ENCODE measurements at places on chromosomes 3 and 15. TPM values are rescaled to one million over a fixed set of nuclear protein-coding genes. Genes with fewer than 3 reads are reported as not detected.

SMCO1 gene
- total RNA-seq, result not detected

MYH15 gene
- total RNA-seq, result 0.41 TPM

GALK2 gene
- 54.2 TPM for total RNA-seq

MAGEL2 gene
- total RNA-seq, result 2.4 TPM

FES gene
- 3.7 TPM for total RNA-seq

ATP13A5 gene
- 0.41 TPM for total RNA-seq

GOLGA8O gene
- under 0.01 TPM for total RNA-seq

CCR5 gene
- total RNA-seq, result under 0.01 TPM

ANKUB1 gene
- 0.41 TPM for total RNA-seq

SLC22A14 gene
- total RNA-seq, result under 0.01 TPM

PDE8A gene
- 34.6 TPM for total RNA-seq
